ENCODE measurements at places on chromosomes 2 and 18.

DNA sequence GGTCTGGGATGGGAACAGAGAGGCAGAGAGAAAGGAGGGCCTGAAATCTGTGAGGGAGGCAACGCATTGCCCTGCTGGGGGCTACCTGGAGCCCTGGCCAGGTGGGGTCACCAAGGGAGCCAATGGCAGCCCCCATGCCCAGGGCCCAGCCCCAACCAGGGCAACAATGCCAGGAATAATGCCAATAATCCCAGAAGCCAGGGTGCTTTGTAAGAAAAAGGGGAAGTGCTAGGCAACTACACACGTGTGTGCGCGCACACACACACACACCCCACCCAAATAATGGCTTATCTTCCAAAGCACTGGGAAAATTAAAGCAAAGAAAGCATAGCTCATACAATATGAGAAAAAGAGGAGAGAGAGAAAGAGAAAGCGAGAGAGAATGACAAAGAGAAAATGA, 7.0 kb upstream of the CLEC4F start:
- no peak for DNase-seq

DNA sequence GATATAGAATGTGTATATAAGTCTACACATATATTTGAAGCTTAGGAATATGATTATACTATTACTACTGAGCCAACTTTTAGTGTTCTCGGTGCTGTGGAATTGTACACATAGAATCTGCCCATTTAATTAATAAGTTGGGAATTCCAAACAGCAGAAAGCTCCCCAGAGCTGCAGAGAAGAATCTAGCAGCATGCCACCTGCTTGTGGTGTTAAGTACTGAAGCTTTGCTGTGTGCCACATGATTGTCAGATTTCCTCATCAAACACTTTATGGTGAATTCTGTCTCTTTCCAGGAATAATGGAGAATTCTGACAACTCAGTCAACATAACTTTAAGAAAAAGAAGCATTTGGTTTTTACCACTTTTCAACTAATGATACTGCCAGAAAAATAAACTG, 117.8 kb downstream of the WDSUB1 start:
- DNase-seq: no peak

DNA sequence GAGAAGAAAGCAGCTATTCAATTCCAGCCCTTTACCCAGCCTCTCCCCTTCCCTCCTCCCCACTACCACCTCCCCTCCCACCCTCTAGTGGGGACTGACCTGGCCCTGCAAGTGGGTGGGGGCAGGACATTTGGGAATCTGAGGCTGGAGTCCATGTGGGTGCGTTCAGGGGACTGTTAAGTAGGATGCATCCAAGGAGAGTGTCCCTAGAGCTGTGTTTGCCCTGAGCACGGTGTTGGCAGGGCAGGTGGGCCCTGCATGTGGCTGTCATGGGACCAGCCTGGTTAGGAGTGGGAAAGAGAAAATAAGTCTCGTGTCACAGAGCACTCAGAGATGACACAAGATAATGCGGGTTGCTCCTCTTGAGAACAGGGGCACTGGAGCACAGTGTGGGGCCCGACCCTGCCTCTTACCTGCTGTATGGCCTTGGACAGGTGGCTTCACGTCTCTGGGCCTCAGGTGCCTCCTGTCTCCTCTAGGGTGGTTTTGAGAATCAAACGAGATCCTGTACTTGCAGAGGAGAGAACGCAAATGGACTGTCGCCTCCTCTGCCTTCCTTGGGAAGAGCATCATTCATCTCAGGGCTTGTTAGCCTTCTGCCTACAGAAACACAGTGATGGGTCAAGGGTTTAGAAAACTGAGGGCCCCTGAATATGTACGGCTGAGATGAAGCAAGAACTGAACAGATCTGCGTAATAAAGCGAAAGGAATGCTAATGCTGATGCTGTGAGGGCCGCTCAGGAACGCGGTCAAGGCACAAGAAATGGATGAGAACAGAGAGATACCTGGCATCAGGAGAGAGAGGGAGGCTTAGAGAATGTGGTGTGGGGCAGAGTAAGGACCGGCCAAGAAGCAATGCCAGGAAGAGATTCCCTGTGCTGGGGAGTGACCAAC, 187.7 kb upstream of the HAAO start:
- DNase-seq: no peak

DNA sequence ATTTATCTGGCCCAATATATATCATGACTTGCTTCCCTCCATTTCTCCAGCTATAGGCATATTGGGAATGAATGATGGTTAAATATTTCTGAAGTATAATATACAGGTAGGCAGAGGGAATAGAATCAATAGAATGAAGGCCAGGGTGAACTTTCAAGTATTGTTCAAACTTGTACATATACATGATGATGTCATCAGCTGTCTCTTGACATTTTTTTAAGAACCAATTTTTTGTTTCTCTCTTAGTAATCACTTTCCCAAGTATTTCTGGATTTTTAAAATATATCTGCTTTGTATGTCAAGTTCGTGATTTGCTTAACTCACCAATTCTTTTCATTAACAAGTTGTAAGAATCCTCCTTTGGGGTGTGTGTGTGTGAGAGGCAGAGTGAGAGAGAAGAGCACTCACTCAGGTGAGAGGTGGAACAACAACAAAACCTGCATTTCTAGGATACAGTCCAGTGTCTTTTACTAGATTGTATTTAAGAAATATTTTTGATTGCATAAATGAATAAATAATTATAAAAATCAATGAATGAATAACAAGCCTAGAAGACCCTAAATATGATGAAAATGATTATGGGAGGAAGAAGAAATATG, 1239.1 kb downstream of the LRP1B start:
- no peak for DNase-seq

DNA sequence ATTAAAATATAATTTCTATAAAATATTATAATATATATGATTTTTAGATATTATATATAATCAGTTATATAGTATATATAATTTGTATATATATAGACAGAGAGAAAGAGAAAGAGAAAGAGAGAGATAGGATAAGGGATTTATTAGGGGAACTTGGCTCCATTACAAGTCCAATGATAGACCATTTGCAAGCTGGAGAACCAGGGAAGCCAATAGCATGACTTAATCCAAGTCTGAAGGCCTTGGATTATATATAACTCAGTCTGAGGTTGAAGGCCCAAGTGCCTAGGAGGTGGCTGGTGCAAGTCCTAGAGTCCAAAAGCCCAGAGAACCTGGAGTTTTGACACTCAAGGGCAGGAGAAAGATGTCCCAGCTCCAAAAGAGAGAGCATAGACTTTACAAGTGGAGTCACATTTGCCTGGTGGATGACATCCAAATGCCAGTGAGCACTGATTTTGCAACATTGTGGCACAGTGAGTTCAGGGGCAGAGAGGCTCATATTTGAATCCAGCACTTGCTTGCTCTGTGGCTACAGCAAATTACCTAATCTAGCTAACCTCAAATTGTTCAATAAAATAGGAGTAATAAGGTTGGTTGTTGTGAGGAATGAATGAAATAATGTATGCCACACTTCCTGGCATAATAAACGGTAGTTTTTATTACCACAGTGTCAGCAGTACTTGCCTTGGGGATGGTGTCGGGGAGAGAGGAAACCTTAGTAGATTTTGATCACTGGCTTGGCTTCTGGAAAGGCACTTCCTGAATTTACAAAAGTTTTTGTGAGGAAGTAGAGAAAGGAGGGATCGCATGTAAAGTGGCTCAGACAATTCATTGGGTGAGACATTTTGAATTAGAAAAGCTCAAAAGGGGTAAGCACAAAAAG, 69.6 kb upstream of the CD28 start:
- DNase-seq: no peak

DNA sequence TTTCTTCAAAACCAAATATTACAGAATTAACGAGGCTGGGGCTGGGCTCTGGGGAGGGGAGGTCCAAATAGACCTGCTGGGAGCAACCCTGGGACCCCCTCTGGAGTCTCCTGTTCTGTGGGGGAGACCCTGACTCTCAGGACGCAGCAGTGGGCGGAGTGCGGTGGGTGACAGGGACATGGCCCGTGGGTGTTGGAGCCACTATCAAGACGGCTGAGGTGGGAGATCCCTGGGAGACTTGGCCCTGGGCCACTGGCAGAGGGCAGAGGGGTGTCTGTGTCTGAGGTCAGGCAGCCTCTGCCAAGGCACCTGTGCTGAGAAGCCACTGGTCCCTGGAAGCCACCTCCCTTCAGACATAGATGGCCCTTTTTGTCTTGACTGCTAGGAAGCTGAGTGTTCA, 79.5 kb upstream of the CTDP1 start:
- no peak for DNase-seq

GRCh38 chr2:75954761-75955160, 244.0 kb upstream of the GCFC2 start:
- DNase-seq: no peak

DNA sequence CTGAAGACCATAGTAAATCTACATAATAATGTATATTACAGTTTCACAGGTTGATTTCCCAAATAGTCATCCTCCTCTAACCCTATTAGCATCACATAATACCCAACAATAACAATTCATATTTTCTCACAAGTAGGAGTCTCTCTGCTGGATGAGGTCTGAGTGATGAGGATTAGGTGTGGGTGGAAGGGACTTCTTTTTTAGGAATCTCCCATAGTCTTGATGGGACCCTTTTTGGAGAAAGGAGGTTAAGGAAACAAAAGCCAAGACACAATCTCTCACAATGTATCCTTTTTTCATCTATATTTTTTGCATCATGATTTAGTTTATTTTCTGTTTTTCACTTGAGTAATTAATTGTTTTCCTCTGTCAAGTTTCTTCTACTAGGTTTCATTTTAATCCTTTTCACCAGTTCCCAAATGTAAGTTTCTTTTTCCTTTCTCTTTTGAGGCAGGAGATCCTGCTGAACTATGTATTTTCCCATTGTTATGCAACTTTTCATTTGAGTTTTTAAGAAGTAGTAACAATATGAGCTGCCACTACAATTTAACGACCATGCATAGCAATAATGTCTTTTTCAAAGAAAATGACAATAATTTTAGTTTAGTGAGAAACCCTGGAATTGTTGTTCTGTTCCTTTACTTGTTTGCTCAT, 2.5 kb upstream of the IFIH1 start:
- DNase-seq: no peak

DNA sequence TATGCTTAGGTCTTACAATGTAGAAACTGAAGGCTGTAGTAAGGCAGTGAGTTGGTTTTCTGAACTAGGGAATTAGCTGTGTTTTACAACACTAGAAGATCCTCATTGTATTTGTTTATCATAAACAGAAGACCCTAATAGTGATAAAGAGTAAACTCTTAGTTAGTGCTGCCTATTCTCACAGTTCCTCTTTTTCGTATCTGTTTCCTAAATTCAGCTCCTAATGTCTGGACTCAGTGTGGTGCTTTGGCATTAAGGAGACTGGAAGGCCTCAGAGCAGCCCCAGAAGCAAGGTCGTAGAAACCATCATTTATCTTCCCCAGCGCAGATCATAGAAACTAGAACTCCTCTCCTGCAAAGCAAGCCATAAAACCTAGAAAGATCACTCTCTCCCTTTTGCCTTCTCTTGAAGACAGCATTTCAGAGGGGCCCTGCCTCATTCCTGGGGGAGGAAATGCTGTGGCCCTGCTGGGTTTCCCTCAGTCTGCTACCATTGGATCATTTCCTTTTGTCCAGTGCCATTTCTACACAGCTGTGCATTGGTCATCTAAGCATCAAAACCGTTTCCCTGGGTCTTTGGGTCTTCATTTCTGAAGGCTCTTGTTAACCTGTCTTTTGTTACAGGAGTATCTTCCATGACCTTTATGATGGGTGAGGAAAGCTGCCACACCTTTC, 4.7 kb downstream of the ACP1 start:
- no peak for DNase-seq

DNA sequence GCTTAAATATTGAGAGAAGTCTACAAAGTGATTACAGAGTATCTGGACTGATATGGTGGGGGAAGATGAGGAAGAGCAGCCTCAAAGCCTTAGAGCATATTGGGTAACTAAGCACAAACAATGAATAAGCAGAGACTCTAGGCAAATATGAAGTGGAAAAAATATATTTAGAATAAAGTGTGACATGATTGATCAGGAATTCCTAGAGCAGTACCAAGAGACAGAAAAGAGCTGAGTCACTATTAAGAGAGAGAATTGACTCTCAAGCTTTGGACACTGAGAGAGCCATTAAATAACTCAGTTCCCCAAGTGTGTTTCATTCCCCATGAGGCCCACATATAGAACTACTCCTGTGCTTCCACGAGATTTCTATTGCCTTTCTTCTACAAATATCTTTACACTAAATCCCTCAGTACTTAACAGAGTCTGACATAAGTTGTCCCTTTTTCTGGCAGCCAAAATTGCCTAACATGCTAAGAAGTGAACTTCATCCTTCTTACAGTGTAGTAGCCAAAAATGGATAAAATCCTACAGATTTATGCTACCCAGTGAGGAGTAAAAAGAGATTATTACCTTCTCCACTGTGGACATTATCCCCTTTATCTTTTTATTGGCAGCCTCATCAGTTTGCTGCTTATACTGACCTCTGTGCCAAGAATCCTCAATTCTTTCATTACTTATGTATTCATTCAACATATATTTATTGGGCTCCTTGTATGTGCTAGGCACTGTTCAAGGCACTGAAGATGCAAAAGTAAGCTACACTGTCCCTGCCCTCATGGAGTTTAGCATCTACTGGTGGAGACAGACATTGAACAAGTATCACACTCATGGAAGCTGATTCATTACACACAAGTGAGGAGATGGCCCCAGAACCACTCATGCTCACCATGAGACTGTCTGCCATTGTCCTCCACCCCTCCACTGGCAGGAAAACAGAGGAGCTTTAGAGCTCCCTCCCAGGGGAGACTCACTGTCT, 45.4 kb downstream of the SLC40A1 start:
- no peak for DNase-seq

DNA sequence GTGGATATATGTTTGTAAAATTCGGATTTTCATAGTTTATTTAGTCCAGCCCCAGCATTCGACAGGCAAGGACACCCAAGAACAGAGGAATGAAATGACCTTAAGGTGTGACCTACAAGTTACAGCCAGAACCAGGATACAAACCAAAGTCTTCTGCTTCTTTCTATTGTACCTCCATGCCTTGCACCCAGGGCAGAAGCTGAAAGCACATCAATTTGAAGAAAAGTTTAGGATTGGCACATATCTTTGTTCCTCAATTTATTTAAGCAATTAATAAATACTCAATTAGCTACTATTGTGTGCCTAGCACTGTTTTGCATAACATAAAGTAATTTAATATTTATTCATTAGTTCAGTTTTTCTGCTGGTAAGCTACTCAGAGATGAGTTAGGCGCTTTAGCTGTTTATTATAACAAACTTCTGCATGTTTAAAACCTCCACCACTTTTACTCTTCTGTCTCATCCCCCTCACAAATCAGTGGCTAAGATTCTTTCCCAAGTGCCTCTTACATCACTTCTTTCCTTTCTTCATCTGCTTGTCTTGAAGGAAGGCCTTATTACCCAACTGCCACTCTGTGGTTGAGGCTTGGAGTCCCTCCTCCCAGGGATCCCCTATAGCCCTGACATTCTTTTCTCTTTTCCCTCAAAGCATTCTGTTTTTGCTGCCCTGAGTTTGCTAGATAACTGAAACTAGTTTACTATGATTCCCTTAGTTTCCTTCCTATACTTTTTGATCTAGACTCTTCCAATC, 37.1 kb upstream of the DARS1 start:
- no peak for DNase-seq

Data from fibroblast of the conjunctiva (primary cell).